ENCODE measurements at places on chromosomes 5 and 9.
A peak's percentile ranks its signal among the peaks of the same experiment; 100 is the strongest.

GRCh38 chr5:95718203-95718602 is 12.9 kb upstream of the RHOBTB3 start:
- no peak for DNase-seq

- DNase-seq = no peak
Observed at GRCh38 chr5:161544350-161544765, 2.2 kb downstream of the GABRB2 start.

- no peak for DNase-seq
Observed at GRCh38 chr5:81154725-81155124, 78.4 kb upstream of the CKMT2 start.

- DNase-seq = no peak
Observed at GRCh38 chr9:110099236-110100095, 108.5 kb downstream of the C9orf152 start.

DNA sequence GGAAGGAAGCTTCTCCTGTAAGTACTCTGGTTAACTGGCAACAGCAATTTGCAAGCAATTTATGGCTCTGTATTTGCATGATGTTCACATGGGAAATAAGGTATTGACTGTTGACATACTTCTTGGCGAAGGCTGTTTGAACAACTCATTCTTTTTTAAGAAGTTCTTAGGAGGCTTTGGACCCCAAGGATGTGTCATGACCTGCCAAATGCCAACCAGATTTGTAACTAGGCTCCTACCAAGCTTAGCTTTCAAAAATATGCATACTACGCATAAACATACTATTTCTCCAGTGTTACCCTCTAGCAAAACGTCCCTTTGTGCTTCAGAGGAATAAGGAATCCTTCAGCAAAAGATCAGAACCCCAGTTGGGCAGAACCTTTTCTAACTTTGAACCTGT is 165.2 kb upstream of the MSX2 start:
- DNase-seq = no peak

- no peak for DNase-seq
Observed at GRCh38 chr9:136082496-136083361, 12.4 kb downstream of the NACC2 start.

DNA sequence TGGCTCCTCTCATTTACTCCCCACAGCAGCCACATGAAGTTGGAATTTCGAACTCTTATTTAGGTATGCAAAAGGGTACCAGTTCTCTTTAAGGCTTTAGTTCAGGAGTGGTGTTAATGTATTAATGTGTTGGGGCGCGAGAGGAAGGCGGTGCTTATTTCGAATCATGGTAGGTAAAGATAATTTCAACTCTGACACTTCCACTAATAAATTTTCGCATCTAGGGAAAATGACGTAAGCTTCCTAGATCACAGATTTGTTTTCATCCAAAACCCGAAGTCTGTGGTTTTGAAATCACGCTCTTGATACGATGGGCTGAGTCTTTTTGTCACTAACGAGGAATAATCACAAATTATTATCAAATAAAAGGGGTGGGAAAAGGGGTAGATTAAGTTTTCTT is 681 bp downstream of the PPWD1 start:
- DNase-seq = no peak

GRCh38 chr5:178211095-178212048 is 7.0 kb downstream of the HNRNPAB start:
- DNase-seq = no peak

- DNase-seq = no peak
Observed at GRCh38 chr5:106755066-106755465, 915.7 kb downstream of the EFNA5 start.

- peak; percentile 2 for DNase-seq
Observed at GRCh38 chr9:99516657-99517049, 294.6 kb downstream of the SEC61B start.

GRCh38 chr9:20994486-20994885 is 37.0 kb downstream of the HACD4 start:
- DNase-seq = no peak

GRCh38 chr5:93598091-93599000 is 15.3 kb downstream of the NR2F1 start:
- DNase-seq = no peak

DNA sequence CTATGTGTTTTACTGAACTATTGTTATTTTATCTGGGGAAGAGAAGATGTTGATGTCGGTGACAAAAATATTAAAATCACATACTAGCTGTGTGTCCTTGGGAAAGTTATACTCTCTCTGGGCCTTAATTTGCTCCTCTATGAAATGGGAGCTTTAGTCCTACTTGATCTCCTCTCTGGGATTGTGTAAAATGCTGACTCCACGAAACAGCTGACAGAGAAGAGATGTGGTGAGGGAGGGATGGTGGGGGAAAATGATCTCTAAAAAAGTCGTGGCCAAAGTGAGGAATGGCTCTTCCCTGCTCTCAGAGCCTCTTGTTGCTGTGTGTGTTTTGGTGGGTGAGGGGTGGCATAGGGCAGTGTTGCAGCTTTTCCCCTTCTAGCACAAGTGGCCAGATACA is 173.7 kb downstream of the MELK start:
- DNase-seq = no peak

- peak; percentile 24 for DNase-seq
Observed at GRCh38 chr9:96219026-96219899, 82.7 kb downstream of the HSD17B3 start.

DNA sequence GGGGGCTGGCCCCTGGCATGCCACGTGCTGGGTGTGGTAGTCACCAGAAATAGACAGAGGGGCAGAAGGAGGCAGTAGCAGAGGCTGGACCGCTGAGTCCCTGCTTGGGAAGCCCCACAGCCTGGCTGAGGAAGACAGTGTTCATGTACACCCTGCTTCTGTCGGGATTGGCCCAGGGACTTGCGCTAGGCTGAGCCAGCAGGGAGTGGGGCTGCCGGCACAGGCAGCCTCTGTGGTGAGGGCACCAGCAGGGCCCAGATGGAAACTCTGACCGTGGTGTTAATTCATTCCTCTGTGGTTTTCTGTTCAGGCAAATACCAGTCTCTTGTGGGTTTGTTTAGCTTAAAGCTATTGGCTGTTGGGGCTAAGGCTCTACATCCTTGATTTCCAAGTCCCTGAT is 108.6 kb upstream of the RAD23B start:
- DNase-seq = no peak

DNA sequence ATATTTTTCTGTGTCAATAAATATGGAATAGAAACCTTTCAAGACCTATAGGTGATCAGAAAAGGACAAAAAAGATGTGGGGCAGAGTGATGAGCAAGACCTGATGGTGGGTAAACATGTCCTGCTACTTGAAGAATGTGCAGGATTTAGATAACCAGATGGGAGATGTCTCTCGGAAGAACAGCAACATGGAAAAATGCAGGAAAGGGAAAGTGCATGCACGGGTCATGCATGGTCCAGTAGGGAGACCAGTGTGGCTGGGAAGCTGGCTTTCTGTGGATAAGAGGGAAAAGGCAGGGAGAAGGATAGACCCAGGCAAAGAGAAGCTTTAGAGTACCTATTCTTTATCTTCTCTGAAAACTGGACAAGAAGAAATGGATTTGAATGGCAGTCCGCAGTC is 7.1 kb upstream of the CAST start:
- DNase-seq = no peak

GRCh38 chr5:148828511-148829247 is 2.3 kb downstream of the ADRB2 start:
- DNase-seq = peak; percentile 40

GRCh38 chr9:136338511-136338910 is 11.2 kb downstream of the GPSM1 start:
- no peak for DNase-seq

- no peak for DNase-seq
Observed at GRCh38 chr5:132190161-132190817, 37.4 kb downstream of the P4HA2 start.

DNA sequence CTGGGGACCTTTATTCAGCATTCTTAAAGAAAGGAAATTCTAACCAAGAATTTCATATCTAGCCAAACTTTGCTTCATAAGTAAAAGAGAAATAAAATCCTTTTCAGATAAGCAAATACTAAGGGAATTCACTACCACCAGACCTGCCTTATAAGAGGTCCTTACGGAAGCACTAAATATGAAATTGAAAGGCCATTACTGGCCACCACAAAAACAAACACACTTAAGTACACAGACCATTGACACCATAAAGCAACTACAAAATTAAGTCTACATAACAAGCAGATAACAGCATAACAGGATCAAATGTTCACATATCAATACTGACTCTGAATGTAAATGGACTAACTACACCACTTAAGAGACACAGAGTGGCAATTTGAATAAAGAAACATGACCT is 361.4 kb upstream of the POU5F2 start:
- no peak for DNase-seq

- DNase-seq = no peak
Observed at GRCh38 chr5:1220351-1220750, 4.8 kb upstream of the SLC6A18 start.

- no peak for DNase-seq
Observed at GRCh38 chr5:179270581-179271427, 74.5 kb downstream of the ADAMTS2 start.

GRCh38 chr9:124652615-124653393 is 118.3 kb downstream of the NR6A1 start:
- no peak for DNase-seq

- DNase-seq = peak; percentile 65
Observed at GRCh38 chr5:14946815-14947620, 75.4 kb upstream of the ANKH start.

DNA sequence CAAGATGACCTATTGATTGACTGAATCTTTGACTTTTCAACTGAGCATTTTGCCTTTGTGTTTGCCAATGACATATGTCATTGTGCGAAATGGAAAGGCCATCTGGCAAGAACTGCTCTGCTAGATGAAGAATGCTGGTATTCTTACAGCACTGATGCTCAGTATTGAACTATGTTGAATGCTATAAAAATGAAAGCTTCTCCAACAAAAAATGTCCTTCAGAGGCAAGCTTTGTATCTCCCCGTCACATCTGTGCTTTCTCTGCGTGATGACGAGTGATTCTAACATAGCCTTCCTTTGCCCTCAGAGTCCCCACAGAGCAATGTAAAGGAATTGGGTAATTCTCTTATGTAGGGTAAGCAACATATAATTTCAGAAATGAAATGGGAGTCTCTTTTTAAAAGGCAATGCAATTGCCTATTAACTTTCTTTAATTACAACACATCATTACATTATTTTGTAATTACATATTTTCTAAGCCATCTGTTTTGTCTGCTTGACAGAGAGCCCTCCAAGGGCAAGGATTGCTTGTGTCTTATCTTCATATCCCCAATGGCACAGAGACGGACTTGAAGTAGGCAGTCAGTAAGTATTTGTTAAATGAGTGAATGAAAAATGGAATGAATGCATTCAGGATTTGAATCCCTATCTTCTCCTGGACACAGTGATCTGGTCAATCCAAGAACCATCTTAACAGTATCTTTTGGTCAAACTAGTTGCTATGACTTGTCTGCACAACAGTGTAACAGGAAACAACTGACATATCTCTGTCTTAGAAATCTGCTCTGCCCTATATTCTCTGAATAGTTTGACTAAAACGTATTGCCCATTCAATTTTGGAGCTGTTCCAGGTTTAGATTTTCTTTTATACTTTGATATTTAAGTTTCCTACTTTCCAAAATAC is 46.1 kb downstream of the ENC1 start:
- no peak for DNase-seq

DNA sequence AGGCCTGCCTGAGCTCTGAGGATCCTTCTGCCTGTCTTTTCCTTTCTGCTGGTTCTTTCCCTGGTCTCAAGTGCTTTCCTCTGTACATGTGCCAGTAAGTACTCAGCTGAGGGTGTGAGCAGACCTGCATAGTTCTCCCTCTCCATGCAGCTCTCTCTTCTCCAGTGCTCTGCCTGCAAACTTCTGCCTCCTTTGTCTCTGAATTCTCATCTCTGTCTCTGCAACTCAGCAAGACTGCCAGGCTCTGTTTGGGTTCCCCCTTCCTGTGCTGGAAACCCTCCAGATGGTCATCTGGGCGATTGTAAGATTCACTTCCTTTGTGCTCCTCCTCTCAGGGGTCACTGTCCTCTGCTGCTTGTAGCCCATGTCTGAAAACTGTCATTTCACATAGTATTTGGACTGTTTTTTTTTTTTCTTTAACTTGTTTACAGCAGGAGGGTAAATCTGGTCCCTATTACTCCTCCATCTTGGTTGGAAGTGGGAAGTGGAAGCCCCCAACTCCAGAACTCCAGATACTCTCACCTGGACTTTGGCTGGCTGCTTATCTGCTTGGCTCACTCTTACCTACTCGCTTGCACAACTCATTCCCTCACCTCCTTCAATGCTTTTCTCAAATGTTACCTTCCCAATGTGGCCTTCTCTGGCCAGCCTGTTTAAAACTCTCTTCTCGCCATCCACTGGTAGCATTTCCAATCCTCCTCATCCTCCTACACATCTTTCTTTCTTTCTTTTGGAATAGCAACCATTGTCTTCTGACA is 175.3 kb upstream of the TBC1D2 start:
- no peak for DNase-seq

DNA sequence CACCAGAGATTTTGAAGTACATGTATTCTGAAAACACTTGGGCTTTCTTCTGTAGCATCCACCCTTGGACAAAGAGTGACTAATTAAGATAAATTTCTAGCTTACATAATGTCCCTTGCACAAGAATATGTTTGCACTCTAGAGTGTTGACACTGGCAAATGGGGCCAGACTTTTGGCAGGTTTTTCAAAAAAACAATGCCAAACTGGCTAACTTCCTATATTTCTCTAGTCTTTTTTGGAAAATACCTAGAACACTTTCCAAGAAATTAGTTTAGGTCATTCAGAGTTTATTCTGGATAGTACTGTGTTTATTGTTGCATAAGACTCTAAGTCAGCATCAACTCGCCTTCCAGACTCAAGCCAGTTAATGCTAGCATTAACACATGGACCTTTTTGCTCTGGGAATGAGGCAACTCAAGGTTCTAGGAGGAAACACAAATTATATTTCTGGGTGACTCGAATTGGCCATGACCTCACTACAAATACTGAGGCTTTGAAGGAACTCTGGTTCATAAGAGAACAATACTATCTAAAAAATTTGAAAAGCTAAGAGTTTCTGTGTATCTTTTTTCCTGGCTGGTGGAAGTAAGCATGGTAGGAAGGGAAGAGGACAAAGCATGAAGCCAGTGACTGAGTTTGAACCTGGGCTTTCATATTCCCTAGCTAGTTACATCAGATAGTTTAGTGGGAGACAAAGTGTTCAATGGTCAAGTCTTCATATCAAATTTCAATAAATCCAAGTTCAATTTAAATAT is 101.6 kb downstream of the NREP start:
- DNase-seq = no peak

GRCh38 chr9:133166392-133166791 is 2.7 kb upstream of the GBGT1 start:
- DNase-seq = no peak

GRCh38 chr9:98874721-98875255 is 67.3 kb downstream of the GALNT12 start:
- no peak for DNase-seq

- no peak for DNase-seq
Observed at GRCh38 chr5:75405296-75405695, 68.3 kb downstream of the HMGCR start.
